ENCODE measurements at places on chromosomes 2 and 18.

- DNase-seq, result no peak
These were observed 28.6 kb upstream of the VIT start for GRCh38 chr2:36667931-36668330.

DNA sequence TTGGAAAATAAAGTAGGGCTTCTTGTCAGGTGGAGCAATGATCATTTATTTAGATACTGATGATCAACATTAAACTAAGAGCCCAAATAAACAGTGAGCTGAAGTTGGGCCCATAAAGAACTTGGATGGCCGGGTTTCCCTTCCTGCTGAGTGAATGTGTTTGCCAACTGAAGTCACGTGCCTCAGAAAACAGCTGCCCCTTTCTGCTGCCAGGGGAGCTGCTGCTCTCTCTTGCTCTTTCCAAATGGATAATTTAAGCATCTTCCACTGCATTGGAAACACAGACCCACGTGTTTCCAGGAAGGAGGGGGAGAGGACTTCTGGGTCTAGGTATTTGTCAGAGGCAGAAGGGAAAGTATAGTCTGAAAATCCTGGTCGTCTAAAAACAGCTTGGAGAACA lies 22.9 kb upstream of the NCKAP5 start:
- DNase-seq, result no peak

DNA sequence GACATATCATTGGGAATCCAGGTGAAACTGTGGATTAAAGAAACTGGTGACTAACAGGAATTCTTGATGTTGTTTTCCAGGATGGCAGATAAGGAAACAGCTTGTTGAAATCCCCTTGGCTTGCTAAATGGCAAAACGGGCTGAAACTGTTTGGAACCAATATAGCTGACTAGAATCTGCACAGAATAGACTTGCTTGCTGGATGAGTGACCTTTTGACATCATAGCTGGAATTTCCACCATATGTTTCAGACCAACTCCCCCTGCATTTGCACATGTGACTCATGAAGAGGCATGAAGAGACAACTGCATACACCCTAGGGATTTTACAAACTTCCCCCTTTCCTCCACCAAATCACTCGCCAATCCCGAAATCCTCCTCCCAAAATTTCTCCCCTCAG lies 87.7 kb upstream of the LYPD1 start:
- DNase-seq, result no peak

DNA sequence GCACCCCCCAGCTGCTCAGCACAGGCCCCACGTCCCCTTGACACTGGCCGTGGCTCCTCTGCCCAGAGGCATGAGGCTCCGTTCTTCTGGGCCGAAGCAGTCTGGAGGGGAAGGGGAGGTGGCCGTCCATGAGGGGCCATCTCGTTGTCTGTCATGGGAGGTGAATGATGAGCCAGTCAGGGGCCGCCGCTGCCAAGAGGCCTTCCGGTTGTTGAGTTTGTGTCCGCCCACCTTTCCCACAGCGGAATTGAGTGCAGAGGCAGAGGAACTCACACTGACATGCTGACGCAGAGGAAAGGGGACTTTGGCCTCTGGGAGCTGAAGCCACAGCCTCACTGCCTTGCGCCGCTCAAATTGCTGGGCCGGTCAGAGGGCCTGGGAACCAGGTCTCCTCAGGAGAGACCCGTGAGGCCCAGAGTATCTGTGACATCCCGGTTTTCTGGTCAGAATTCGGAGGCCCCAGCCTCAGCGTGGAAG lies 268.4 kb downstream of the ATAD2B start:
- no peak for DNase-seq

GRCh38 chr2:16440898-16441297 lies 224.7 kb downstream of the CYRIA start:
- DNase-seq, result no peak

- no peak for DNase-seq
These were observed 258.6 kb downstream of the CAMKMT start for GRCh38 chr2:44620189-44620990.

GRCh38 chr2:129709001-129709955 lies 270.2 kb upstream of the RAB6C start:
- no peak for DNase-seq

GRCh38 chr2:205539603-205540002 lies 142.7 kb upstream of the NRP2 start:
- DNase-seq, result no peak

- DNase-seq, result no peak
These were observed 5.6 kb downstream of the YPEL5 start for GRCh38 chr2:30152385-30152784.

DNA sequence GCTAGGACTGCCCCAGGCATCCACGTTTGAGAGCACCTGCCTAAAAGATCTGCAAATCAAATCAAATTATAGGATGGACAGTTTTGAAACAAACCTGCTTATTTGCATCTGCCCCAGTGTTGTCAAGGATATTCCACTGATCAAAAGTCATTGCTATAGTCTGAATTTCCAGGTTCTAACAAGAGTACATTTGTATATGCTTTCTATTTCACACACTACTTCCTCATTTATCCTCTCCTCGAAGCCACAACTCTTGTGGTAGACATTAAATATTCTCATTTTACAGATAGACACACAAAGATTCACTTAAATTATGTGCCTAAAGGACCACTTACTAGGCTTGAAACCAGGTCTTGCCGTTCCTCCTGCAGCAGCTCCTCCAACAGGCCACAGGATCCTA lies 11.9 kb upstream of the TET3 start:
- no peak for DNase-seq

GRCh38 chr18:44187090-44187489 lies 493.6 kb upstream of the SETBP1 start:
- no peak for DNase-seq

DNA sequence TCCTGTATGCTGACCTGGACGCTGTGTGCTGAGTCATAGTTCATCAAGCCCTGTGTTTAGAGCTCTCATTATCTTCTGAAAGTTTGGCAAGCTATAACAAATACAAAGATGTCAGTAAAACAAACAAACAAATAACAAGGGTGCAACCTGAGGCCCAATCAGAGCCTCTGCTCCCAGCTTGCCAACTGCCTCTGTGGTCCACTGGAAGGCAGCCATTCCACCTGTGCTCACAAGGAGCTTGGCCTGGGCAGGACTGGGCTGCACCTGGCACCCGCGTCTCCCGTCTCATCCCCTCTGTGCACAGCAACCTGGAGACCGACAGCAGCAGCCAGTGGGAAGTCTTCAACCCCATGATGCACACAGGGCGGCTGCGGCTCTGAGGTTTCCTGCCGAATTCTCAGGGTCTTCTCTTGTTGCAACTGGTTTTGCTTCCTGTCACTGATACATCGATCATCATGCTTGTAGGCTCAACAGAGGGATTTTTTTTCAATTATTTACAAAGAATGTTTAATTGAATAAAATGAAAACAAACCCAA lies 97.8 kb downstream of the TMEM18 start:
- no peak for DNase-seq

DNA sequence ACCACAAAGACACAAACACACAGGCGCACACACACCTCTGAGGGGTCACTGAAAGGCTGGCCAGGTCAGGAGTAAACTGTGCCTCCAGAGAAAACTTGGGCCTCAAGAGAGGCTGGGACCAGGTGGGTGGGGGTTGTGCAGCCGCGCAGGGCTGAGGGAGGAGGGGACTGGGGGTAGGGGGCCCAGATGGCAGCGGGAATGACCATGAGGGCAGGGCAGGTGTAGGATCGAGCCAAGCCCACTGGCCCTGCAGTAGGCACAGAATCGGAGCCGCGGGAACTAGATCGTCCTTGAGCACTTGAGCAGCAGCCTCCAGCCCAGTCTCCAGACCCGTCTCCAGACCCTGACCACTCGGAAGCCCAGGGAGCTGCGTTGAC lies 36.8 kb downstream of the ANKMY1 start:
- no peak for DNase-seq

GRCh38 chr2:98448441-98449145 lies 3.9 kb downstream of the INPP4A start:
- no peak for DNase-seq
